Glutamatergic neuron (in vitro differentiated cells): ENCODE measurements at places on chromosomes 11 and 22. TPM values are rescaled to one million over a fixed set of nuclear protein-coding genes. Genes with fewer than 3 reads are reported as not detected.

Gene SH3BP1
- 12.7 TPM for total RNA-seq

DNA sequence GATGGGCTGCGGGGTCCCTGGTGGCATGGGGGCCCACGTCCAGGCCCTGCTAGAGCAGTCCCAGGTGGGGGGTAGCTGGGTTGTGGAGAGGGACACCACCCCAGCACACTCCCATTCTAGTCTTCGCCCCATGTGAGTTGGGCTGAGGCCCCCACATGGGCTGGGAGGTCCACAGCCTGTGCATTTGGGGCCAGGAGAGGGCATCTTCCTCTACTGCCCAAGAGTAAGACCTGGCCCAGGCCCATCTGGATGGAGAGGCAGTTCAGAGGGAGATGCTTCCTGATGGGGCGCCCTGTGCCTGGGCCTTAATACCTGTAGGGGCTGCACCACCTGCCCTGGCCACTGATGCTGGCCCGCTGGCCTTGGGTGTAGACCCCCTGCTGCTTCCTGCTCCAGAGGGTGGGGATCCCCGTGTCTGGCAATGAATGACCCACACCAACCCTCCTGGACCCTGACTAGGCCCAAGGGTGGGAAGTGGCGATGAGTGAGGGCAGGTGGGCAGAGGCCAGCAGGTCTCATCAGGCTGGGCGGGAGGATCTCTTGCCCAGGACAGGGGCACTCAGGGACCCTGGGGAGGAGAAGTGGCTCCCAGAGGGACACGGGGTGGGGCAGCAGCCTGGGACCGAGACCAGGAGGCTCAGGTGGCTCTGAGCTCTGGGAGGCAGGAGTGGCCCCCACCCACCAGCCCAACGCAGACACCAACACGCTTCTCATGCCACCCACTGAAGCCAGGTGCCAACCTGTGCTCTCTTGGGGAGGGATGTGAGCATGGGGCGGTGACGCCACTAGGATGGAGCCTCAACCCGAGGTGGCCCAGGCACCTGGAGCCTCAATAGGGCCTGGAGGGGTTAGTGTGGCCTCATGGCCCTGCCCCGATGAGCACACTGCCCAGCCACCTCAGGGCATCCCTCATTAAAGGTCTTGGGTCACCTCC is 17.4 kb upstream of the GNB1L start:
- peaks cover 2% of the 10 kb centered on the region for H3K27me3 ChIP-seq
- no peaks in the 10 kb centered on the region for H3K4me1 ChIP-seq
- H3K36me3 ChIP-seq, result no peaks in the 10 kb centered on the region
- no peak overlapping the region for H3K27ac ChIP-seq
- H3K4me3 ChIP-seq, result no peak overlapping the region
- DNase-seq, result peak; percentile 11

Gene CNTF
- total RNA-seq, result 4.6 TPM

Gene NPTXR
- total RNA-seq, result 9.2 TPM

- H3K4me1 ChIP-seq, result peaks cover 4% of the 10 kb centered on the region
- H3K27me3 ChIP-seq, result peaks cover 10% of the 10 kb centered on the region
- no peak overlapping the region for H3K4me3 ChIP-seq
Measured at GRCh38 chr22:43164636-43165035, 13.3 kb downstream of the TSPO start.

GRCh38 chr11:96393753-96394348 is 4.0 kb downstream of the JRKL start:
- H3K4me1 ChIP-seq, result peaks cover 7% of the 10 kb centered on the region
- no peak overlapping the region for H3K4me3 ChIP-seq
- peaks cover 4% of the 10 kb centered on the region for H3K36me3 ChIP-seq
- DNase-seq, result no peak
- no peak overlapping the region for H3K27ac ChIP-seq

Gene USP2
- total RNA-seq, result 2.6 TPM

DNA sequence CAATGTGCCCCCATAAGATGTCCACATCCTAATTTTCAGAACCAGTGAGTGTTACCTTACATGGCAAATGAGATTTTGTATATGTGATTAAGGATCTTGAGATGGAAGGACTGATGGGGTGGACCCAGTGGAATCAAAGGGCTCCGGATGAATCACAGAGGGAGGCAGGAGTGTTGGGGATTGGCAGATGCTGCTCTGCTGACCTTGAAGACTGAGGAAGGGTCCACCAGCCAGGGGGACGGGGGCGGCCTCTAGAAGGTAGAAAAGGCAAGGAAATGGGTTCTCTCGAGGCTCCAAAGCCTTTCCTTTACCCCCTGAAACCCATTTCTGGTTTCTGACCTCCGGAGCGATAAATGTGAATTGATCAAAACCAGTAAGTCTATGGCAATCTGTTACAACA is 18.8 kb downstream of the TMEM218 start:
- H3K27me3 ChIP-seq, result no peaks in the 10 kb centered on the region
- no peak for DNase-seq
- H3K4me3 ChIP-seq, result no peak overlapping the region
- peaks cover 7% of the 10 kb centered on the region for H3K4me1 ChIP-seq
- no peaks in the 10 kb centered on the region for H3K36me3 ChIP-seq

Gene LGR4
- 87.1 TPM for total RNA-seq

DNA sequence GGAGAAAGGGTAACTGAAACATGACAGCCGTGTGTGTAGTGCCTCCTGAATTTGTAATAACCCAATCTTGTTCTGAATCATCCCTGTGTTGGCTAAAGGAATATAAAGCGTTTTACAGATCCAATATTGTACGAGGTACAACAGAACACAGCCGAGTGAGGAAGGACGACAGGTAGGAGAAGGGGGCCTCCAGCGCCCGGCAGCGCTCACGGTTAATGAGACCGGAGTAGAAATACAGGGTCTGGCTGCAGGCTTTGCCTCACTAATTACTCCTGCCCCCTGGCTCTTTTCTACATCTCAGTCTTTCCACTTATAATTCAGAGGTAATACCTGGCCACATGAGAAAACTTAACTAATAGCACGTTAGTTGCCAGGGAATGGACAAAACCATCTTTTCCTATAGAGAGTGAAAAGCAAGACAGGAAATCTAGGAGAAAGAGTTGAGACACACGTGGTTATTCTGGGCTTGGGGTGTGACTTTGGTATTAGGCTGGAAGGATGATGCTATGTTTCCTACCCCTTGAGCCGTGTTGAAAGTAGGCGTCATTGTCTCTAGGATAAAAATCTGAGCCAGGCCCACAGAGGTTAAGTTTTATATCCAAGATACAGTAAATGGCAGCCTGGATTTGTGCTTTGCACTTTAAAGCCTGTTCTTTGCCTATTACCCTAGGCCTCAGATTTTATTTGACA is 54.1 kb downstream of the GRIK4 start:
- peaks cover 25% of the 10 kb centered on the region for H3K4me1 ChIP-seq
- H3K4me3 ChIP-seq, result peak overlapping the region; percentile 84
- H3K27ac ChIP-seq, result peak overlapping the region; percentile 68
- DNase-seq, result no peak
- H3K36me3 ChIP-seq, result no peaks in the 10 kb centered on the region

Gene PRR5L
- total RNA-seq, result 1.6 TPM

- peak; percentile 67 for DNase-seq
- H3K36me3 ChIP-seq, result peaks cover 19% of the 10 kb centered on the region
- peak overlapping the region; percentile 69 for H3K4me3 ChIP-seq
- H3K27ac ChIP-seq, result peak overlapping the region; percentile 100
Measured at GRCh38 chr11:123800036-123800435, 6.1 kb downstream of the OR6M1 start.

Gene EXPH5
- 0.44 TPM for total RNA-seq

Gene APOL5
- total RNA-seq, result not detected

Gene FZD4
- total RNA-seq, result 2.0 TPM

DNA sequence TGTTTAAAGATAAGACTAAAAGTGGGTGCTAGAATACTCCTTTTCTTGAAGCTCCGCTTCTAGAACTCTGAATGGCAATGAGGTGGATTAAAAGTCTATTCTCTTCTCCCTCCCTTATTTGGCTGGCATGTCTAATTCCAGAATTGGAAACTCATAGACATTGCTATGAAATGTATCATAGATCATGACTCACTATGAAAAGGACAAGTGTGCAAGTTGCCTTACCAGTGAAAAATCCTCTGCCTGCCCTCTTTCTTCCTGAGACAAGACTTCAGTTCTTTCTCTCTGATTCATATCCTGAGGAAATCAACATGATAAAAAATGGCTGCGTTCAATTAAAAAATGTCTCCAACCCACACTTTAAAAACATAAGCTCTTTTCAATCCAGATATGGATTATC is 73.2 kb upstream of the BLID start:
- no peaks in the 10 kb centered on the region for H3K4me1 ChIP-seq
- H3K36me3 ChIP-seq, result no peaks in the 10 kb centered on the region
- H3K4me3 ChIP-seq, result no peak overlapping the region
- H3K27me3 ChIP-seq, result no peaks in the 10 kb centered on the region
- DNase-seq, result no peak

Gene DBX1
- 0.29 TPM for total RNA-seq

GRCh38 chr11:27642954-27643353 is 57.3 kb downstream of the BDNF start:
- no peak for DNase-seq
- H3K36me3 ChIP-seq, result no peaks in the 10 kb centered on the region
- H3K27me3 ChIP-seq, result no peaks in the 10 kb centered on the region
- no peak overlapping the region for H3K27ac ChIP-seq
- H3K4me1 ChIP-seq, result no peaks in the 10 kb centered on the region

DNA sequence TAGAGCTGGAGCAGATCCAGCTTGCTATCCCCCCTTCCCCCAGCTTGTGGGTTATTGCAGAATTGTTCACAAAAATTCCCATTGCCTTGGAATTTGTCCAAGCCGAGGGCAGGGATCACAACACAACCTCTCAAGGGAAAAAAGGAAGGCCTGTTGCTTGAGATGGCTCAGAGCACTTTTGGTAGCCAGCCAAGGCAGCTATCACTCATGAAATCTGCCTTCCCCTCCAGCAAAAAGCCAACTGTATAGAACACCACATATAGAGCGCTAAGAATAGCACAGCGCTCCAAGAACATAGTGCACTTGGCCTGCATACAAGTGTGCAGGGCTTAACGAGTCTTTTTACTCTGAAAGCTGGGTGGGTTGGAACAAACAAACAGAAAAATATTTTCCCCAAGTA is 46.2 kb downstream of the FAM83F start:
- no peak overlapping the region for H3K27ac ChIP-seq
- no peak overlapping the region for H3K4me3 ChIP-seq
